ENCODE measurements at places on chromosomes 12 and 14.

DNA sequence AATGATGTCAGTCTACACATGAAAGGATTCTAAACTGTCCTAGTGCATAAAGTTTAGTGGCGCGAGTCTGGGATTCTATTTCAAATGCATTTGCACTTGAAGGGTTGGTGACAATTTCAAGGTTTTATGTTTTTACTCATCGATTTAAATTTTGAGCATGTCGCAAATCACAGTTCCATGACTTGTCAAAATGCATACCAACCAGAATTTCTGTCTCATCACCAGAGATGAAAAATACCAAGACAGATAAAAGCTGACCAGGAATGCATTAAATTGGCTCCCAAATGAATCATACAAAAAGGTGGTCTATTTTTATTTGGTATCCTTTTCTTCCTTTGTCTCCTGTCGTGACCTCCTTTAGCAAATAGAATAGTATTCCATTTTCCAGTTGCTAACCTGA lies 25.2 kb downstream of the TMEM30B start:
- no peak for DNase-seq

DNA sequence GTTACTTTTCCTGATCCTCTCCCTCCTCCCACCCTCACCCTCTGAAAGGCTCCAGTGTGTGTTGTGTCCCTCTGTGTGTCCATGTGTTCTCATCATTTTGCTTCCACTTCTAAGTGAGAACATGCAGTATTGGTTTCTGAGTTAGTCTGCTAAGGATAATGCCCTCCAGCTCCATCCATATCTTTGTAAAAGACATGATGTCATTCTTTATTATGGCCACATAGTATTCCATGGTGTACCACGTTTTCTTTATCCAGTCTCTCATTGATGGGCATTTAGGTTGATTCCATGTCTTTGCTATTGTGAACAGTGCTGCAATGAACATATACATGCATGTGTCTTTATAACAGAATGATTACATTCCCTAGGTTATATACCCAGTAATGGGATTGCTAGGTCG lies 51.9 kb upstream of the BBS10 start:
- DNase-seq: no peak

GRCh38 chr12:40953076-40953475 lies 235.0 kb upstream of the PDZRN4 start:
- no peak for DNase-seq

- no peak for DNase-seq
Measured at GRCh38 chr12:88185988-88186387, 43.9 kb downstream of the TMTC3 start.

Data from stimulated activated CD4-positive, alpha-beta T cell treated with anti-CD3 and anti-CD28 coated beads, Interleukin-4, amount 100 ng/mL, for 48 hours (primary cell).